Substantia nigra (tissue), 51 donors: ENCODE measurements at places on chromosomes 4 and X.

- DNase-seq, result no peak
These were observed 1831.1 kb upstream of the IGFBP7 start for GRCh38 chr4:58941286-58941685.

DNA sequence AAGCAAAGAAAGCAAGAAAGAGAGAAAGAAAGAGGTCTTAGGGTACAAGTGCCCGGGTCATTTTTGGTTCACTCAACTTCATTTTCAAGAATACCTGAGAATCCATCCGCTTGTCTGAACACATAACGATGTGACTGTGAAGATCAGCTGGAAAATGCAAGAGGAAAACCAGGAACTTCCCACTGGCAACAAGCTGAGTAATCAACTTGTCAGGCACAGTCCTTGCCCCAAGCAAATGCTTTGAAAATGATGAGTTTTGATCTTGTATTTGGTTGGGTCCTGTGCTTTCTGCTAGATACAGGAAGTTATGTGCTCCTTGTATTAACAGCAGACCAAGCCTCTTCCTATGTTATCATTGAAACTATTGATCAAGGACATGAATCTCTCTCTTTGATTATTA is 239.1 kb downstream of the ASMT start:
- DNase-seq, result no peak

- DNase-seq, result no peak
These were observed 374.3 kb upstream of the GALNT7 start for GRCh38 chr4:172794307-172794703.

DNA sequence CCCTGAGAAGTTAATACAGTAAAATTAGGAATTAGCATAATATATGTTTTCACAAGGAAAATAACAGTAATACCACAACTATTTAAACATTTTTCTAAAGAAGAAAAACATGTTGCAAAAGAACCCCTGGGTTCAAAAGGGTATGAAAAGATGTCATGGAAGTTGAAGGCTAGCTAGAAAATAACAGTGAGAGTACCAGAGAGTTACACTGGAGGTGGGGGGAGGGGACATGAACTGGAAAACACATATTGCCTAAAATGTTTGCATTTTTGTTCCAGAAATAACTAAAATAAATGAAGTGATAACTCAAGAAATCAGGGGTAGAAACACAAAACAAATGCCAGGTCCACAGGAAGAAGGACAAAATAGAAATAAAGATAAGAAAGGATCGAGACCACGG is 336.6 kb upstream of the MAD2L1 start:
- DNase-seq, result no peak

DNA sequence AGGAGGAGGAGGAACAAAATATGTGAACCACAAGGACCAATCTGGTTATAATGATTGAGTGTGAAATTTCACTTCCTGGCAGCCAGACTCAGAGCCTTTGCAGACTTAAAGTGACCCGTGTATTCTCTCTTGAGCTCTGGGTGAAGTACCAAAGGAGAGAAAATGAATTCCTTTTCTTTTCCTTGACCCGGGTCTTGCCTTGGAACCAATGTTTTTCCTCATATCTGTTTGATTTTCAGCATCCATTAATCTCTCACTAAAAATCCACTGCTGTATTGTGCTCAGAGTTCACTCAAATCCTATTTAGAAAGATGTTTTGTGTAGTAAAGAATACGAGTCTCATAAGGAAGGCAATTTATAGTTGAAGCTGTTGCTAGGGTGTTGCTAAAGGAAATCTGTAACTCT is 78.3 kb upstream of the C1QTNF7 start:
- no peak for DNase-seq

DNA sequence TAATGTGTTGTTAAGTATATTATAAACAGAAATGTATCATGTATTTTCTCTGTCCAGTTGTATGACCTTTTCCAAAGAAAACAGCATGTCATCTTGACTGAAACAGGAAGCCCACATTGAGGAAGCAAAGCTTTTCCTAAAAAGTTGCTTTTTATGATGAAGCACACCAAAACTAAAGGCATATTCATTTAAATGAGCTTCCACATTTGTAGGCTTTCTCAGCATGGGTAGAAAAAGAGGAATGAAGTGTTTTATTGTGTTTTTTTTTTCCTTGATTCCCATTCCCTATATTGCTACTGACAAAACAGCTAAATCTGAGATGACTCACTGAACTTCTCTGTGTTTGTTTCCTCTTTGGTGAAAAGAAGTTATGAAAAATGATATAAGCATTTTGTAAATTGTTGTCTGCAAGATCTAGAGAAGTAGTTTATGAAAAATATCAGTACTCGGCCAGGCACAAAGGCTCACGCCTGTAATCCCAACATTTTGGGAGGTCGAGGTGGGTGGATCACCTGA is 32.5 kb upstream of the FRAS1 start:
- DNase-seq, result no peak

- DNase-seq, result no peak
These were observed 209.6 kb upstream of the IRS4 start for GRCh38 chrX:108945883-108946523.

GRCh38 chr4:169099771-169100180 is 89.7 kb upstream of the CBR4 start:
- DNase-seq, result no peak

DNA sequence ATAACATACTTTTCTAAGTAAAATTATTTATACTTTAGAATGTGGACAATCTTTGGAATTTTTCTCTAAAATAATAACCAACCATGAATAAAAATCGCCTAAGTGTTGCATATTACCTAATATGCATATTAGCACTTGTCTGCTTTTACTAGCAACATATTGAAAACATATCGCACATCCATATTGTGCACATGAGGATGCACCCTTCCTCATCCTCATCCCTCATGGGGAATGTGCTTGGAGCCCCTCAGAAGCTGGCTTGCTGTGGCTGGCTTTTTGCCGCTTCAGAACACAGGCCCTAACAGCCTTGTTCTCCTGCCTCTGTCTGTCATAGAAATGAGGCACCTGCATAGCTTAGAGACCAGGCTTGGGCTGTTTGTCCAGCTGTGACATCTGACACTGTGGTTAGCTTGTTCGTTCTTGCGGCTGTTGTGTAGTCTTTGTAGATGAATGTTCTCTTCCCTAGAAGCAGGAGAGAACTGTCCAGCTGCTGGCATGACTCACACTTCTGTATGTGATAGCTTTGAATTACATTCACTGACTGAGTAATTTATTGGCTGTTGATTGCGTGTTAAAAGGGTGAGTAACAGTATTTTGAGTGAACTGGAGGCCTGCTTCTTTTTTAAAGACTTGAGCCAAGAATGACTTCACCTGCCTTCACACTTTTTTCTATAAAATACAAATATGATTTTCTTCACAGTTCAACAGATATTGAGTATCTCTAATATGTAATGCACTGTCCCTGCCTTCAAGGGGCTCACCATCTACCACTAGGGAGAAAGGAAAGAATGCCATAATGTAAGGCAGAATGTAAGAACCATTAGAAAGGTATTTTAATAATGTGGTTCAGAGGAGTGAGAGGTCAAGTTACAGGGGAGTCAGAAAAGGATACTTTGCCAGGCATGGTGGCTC is 81.9 kb downstream of the HMGB2 start:
- DNase-seq, result no peak
